ENCODE measurements at places on chromosomes 7 and 10.

DNA sequence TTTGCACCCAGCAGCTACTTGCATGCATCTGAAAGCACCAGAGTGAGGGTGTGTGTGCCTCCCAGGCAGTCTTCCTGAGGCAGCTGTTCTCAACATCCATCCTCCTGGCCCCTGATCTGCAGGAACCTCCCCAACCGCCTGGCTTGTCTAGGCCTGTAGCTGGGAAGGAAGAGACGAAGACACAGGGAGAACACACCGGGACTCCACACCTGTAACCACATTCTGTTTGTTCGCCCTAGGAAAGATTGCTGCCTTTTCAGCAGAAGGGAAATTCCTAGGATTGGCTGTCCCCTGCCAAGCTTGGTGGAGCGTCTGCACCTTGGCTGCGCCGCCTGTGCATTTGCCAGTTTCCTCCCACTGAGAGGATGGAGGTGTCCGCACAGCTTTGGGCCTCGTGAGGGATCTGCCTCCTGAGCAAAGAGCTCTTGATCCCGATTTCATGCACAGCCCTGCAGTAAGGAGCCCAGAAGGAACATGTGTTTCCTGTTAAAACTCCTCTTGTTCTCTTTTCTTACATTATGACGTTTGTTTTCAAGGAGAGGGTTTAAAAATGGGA lies 154.6 kb downstream of the TPST1 start:
- DNase-seq = peak; percentile 28

DNA sequence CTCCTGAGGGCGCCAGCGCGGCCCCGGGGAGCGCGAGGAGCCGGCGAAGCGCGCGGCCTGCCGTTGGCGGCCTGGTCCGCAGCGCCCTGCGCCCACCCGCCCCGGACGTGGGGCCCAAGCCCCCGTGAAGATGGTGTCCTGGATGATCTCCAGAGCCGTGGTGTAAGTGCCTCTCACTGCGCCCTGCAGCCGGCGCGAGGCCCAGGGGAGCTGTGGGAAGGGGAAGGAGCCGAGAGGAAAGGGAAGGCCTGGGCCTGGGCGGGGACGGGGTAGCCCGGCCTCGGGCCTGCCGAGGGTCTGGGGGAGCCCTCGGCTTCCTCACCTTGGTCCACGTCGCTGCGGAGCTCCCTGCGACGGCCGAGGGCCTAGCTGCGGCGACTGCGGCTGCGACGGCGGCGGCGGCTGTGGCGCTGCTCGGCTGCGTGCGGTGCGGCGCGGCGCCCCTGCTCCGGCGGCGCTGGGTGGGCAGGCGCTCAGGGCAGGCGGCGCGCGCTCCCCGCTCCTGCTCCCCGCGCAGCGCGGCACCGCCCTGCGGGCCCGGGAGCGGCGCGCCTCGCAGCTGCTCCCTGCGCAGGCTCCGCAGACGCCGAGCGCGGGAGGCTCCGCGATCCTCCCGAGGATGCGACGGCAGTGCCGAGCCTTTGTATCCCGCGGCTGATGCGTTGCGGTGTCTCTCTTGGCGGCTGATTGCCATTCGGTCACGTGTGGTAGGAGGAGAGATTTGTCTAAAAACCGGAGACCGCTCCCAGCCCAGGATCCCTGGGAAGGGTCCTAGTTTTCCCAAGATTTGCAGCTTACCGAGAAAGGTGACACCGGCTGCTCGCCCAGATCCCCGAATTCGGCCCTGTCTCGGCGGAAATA lies 445 bp downstream of the REEP3 start:
- peak; percentile 78 for DNase-seq

DNA sequence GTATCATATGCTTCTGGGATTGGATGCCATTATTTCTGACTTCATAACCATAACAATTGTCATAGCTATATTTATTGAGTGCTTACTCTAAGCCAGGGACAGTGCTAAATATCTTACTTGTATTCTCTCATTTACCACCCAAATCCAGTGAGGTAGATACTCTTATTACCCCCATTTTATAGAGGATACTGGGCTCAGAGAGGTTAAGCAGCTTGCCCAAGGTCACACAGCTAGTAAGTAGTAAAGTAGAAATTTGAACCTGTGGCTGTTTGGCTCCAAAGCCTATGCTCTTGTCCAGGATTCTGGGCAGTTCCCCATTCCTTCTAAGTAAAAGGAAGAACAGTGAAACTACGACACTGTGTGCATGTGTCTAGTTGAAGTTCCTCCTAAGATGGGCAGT lies 56.5 kb downstream of the COL13A1 start:
- no peak for DNase-seq

DNA sequence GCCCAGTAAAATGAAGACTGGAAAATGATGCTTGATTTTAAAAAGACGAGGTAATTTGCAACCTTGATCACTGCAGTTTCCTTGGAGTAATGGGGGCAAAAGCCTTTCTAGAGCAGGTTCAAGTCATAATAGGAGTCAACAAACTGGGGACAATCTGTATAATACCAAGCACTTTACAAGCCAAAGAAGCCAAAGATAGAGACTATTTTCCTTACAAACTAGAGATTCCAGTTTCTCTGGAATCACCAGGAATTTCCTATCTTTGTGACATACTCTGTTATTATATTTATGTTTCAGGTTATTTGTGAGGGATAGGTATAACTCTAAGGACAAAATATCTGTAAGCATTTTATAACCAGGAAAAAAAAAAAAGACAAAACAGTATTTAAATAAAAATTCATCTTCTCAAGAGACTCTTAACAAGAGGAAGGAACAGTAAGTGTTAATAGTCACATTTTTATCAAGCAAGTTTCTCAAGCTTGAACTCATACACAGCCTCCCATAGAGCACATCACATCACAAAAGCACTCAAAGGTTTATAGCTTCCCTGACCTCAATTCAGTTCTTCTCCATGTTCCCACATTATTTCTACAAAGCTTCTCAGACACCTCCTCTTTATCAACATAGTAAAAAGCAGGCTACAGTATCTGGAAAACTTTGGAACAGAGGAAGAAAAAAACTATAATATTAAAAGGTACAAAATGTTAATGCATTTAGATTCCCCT lies 18.9 kb downstream of the JMJD1C start:
- DNase-seq = no peak

- no peak for DNase-seq
Measured at GRCh38 chr7:4958477-4959301, at the start of gene MMD2. Gene MMD2 (minus strand): TSS chr7:4959187. CDS start chr7:4959017, 170 bp downstream.

GRCh38 chr7:96308253-96308949 lies 13.5 kb downstream of the SLC25A13 start:
- DNase-seq = peak; percentile 13

GRCh38 chr10:17181110-17181509 lies 20.4 kb downstream of the TRDMT1 start:
- no peak for DNase-seq

DNA sequence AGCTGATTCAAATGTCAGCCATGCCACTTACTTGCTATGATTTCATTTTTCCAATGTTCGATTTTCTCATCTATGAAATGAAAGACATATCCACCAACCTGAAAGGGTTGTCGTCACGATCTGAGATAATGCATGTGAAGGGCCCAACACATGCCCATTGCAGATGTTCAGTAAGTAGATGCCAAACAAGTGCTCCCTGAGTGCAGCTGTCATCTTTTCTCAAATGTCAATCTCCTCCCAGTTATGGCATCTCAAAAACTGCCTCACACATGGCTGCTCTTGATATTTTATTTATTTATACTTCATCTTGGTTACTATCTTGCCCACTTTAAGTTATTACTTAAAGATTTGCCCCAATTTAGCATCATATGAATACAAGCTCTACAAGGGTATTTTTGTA lies 16.8 kb downstream of the CPEB3 start:
- no peak for DNase-seq

DNA sequence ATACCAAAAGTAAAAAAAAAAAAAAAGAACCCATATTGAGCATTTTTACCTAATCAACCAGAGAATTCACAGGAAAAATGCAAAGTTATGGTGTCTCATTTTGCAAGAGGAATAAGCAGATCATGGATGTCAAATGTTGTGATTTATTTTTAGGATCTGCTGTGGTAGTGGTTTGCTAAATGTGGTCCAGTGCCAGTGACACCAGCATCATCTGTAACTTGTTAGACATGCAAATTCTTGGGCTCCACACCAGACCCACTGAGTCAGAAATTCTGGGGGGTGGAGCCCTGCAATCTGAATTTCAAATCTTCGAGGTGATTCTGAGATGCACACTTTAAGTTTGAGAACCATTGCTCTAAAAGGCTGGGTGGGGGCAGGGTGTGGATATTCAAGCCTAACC lies 30.1 kb upstream of the ZEB1 start:
- no peak for DNase-seq

All from fibroblast of lung (primary cell).